NCI-H1694 (cell line): ENCODE measurements at places on chromosomes 1 and 21.
A peak's percentile ranks its signal among the peaks of the same experiment; 100 is the strongest.

DNA sequence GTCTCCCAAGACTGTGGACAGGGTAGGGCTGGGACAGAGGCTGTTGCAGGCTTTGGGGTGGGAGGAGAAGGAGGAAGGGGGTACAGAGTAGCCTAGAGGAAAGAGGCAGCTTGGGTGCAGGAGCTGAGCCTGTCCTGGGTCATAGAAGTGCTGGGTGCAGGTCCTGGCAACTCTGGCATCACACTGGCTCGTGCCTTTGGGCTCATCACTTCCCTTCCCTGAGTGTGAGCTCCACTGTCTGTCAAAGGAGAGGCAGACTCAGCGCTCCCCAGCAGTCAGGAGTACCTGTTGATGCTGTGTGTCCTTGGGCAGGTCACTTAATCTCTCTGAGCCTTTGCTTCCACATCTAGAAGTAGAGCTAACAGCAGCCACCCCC, 157.1 kb downstream of the PTPRU start:
- DNase-seq: no peak

DNA sequence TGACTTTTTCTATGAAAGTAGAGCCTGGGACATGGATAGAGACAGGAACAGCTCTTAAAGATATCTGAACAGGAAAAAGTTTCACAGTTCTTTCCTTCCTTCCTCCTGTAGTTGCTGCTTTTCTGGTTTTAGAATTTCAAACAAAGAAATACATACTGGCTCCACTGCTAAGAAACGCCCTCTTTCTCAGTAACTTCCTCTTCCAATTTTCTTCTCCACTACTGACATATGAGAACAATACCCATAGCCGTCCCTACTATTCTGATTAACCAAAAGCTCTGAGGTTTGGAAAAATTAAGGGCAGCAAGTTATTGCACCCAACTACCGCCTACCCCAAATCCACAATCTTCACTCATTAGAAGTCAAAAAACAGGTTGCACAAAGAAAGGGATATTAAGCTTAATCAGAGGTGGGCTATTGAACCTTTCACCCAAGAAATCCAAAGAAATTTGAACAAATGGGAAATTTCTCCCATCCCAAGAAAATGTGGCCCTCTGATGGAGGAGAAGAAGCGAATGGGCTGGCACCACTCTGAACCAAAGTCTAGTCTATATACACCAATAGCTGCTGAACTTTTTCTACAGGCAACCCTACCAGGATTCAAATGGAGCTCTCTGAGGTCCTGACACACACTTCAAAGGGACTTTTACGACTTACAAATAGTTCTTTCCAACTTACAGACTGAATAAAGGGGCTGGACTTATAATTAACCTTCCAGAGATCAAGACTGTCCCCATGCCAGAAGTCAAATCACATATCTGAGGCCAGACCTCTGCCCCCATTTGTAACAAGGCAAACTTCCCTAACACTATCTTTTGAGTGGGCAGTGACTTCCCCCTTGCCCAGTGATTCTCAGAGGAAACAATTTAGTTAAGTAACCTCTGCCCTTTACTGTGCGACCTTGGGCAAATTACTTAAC, 1.7 kb downstream of the WASF2 start:
- DNase-seq: no peak

GRCh38 chr1:119330466-119331189, 38.0 kb upstream of the HAO2 start:
- no peak for DNase-seq

- no peak for DNase-seq
Measured at GRCh38 chr21:15543473-15543872, 186.3 kb upstream of the USP25 start.

DNA sequence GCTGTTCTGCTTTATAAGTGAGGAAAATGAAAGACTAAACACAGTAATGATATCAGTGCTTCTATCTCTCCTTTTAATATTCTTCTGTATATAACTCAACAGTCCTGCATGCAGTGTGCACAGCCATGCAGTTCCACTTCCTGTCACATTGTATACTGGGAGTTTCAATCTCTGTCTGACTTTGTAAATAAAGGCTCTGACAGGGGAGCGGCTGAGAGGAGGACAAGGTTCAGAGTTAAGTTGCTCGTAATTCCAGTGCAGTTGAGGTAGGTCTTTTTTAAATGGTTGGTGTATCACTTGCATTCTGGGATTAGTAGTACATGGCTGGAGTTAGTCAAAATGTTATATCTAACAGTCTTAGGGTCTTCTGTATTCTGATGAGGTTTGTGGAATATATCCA, 264.5 kb downstream of the OLFM3 start:
- DNase-seq: no peak

DNA sequence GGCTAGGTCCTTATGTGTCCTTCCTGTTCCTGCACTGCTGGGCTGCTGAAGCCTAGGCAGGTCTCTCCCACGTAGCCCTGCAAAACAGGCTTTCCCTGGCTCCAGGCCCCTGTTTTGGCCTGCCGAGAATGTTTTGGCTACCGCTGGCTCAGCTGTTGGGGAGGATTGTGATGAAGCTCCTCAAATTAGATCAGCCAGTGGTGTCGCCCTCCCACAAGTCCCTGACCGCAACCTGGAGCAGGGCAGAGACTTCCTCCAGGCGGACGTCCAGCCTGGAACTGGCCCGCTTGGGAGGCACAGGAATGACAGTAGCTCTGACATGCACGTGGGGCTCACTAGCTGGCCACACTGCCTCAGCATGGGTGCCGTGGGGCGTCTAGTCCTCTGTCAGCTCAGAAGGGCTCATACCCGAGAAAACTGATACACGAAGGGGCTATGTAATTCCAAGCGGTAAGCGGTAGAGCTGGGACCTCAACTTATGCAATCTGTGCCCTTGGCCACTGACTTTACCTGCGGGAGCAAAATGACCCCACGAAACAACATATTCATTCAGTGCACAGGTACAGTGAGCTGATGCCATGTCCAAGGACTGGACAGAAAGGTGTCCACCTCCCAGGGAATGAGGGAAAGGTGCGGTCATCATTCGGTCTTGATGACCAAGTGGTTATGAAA, 26.6 kb downstream of the DHRS3 start:
- DNase-seq: no peak

DNA sequence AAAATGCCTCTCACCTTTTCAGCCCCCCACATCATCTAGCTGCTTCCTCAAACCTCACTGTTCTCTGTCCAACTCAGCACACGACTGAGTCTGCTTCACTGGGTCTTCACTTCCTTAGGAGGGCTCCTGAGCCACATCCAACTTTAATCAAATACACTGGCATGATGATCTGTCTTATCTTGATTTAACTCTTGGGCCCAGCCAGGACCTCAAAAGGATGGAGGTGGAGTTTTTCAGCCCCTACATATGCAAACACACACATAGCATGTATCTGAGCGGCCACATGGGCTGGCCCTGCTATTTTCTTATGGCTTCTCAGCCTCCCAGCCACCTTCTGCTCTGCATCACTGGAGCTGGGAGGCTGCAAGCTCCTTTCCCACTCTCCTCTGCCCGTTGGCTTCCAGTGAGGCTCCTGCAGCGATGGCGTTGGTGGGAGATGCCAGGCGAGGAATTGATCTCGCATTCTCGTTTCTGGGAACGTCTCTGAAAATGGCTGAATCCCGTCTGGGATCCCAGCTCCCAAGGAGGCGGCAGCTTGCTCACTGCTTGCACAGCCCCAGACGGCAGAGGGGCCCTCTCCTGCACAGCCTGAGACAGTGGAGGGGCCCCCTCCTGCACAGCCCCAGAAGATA, 1.8 kb upstream of the PRXL2B start:
- no peak for DNase-seq

DNA sequence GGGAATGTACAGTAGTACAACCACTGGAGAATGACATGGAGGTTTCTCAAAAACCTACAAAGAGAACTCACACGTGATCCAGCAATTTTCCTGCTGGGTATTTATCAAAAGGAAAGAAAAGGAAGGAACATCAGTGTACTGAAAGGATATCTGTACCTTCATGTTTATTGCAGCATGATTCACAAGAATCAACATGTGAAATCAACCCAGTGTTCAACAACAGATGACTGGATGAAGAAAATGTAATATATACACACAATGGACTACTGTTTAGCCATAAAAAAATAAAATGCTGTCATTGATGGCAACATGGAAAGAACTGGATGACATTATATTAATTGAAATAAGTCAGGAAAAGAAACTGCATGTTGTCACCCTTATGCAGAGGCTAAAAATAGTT, 19.0 kb upstream of the CYP4A11 start:
- no peak for DNase-seq

DNA sequence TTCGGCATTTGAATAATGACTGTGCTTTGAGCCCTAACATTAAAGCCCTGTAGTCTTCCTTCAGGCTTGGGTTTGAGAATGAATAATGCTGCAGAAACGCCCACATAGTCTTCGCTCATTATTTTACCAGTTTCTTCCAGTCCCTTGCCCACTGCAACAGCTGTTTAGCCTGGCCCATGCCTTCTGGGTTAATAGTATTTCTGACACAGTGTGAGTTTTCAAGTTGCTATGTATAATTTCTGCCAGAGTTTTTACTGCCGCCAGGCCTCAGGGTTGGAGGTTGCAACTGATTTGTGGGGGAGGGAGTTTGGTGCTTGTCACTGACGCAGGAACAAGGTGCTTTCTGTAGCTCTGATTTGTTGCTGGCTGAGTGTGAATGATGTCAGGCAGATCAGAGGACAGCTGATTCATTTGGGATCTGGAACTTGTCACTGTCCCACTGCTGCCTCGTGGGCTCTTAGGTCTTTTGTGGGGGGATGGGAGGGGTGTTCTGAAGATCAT, 109.8 kb downstream of the MAST2 start:
- no peak for DNase-seq

DNA sequence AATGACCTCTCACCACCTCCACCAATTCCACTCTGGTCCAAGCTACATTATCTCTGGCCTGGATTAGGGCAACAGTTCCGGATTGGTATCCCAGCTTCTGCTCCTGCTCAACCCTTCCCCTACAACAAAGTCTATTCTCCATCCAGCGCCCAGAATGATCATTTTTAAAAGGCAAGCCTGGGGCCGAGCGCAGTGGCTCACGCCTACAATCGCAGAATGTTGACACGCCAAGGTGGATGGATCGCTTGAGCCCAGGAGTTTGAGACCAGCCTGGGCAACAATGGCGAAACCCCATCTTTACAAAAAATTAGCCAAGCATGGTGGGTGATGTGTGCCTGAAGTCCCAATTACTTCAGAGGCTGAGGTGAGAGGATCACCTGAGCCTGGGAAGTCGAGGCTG, 2.2 kb downstream of the LYST start:
- no peak for DNase-seq

GRCh38 chr1:203720242-203720641, 44.7 kb upstream of the LAX1 start:
- no peak for DNase-seq

DNA sequence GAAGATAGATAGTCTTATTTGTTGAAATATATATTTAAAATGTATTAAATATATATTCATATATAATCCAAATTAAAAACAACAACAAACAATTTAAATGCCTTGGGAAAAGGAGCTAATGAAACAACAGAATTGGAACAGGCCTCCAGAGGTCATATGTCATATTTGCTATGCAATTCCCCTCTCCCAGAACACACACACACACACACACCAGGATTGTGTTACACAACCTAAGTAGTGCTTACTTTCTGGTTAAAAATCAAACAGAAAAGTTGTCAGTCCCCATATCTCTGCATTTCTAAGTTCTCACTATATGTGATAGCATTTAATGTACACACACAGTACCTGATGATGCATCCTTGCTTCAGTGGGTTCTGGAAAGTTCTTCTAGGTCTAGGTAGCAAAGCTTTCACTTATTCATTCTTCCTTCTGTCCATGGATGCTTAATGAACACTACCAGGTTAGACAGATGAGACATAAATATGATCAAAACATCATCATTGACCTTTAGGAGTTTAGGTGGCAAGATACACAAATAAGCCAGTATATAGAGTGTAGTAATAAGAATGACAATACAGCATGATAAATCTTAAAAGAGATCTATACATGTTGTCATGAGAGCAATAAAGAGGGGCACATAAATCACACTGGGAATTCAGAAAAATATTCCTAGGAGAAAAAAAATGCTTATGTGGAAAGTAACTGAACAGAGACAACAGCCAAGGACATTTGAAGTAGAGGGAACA, 662.8 kb downstream of the PTPRC start:
- DNase-seq: no peak

GRCh38 chr1:226526801-226527595, 21.6 kb upstream of the STUM start:
- no peak for DNase-seq

DNA sequence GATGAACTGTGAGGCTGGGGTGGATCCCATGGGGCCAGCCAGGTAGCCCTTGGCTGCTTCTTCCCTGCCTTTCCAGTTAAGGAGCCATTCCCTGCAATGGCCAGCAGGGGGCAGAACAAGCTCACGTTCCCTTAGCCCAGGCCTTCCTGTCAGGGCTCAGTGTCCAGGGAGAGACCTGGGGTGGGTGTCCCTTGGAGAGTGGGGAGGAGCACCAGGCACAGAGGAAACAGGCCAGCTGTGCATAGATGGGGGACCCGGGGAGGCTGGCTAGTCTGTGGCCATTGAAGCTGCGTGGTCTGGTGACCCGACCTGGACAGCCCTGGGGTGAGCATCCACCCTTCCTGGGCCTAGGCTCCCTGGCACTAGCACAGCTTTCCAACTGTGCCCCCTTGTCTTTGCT, 13.2 kb upstream of the EPS8L3 start:
- DNase-seq: peak; percentile 67

- DNase-seq: peak; percentile 29
Measured at GRCh38 chr1:18126616-18127015, 19.0 kb downstream of the IGSF21 start.

DNA sequence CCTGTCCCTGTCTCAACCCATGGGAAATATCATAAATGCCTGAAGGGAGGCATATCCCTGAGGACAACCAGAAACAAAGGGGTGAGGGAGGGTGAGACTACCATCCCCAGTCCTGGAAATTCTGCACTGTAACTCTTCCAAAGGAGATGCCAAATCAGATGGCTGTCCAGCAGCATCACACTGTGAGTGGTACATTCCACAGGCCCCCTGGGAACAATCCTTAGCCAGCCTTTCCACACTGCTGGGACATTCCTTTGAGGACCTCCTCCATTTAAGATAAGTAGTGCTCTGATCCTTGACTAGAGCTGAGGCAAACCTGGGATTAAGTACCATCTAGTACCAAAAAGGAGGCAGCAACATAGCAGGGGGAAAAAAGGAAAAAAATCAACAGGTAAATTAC, 10.7 kb downstream of the IVL start:
- no peak for DNase-seq

DNA sequence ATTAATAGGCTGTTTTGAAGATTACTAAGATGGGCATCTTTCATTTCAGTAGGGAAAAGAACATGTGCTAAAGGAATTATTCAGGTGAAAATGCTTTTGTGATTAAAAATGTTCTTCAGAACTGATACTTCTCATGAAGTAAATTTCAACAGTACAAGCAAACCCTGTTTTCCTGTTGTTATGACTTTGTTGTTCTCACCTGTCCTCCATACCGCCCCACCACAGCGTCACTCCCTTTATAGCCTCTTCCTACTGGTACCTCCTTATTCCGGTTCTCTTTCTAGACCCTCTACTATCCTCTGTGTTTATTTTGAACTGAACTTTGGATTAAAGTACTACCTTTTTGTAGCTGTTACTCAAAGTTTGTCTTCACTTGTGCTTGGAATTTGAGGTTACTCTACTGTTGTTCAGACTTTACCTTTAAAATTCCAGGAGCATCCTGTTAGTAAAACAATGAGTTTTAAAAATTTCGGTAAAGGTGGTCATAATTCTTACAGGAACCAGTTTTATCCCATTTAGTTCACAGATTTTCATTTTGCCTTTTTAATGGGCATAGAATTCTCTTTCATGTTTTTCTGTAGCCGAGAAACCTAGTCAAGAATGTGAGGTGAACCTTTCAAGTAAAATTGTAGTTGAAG, 10.9 kb downstream of the CNST start:
- DNase-seq: no peak
